Activated CD8-positive, alpha-beta memory T cell treated with anti-CD3 and anti-CD28 coated beads, Interleukin-2, amount 10 ng/mL, durations not matched to agents 7 days and 5 days (primary cell): ENCODE measurements at places on chromosomes 2 and 18.

GRCh38 chr2:10324095-10324832, 21.6 kb downstream of the HPCAL1 start:
- DNase-seq = no peak

- no peak for DNase-seq
These were observed at the start of gene AQP4 for GRCh38 chr18:26865557-26865956. TSS of gene AQP4 (minus strand) at chr18:26865707. CDS start at chr18:26865689, 18 bp downstream.

DNA sequence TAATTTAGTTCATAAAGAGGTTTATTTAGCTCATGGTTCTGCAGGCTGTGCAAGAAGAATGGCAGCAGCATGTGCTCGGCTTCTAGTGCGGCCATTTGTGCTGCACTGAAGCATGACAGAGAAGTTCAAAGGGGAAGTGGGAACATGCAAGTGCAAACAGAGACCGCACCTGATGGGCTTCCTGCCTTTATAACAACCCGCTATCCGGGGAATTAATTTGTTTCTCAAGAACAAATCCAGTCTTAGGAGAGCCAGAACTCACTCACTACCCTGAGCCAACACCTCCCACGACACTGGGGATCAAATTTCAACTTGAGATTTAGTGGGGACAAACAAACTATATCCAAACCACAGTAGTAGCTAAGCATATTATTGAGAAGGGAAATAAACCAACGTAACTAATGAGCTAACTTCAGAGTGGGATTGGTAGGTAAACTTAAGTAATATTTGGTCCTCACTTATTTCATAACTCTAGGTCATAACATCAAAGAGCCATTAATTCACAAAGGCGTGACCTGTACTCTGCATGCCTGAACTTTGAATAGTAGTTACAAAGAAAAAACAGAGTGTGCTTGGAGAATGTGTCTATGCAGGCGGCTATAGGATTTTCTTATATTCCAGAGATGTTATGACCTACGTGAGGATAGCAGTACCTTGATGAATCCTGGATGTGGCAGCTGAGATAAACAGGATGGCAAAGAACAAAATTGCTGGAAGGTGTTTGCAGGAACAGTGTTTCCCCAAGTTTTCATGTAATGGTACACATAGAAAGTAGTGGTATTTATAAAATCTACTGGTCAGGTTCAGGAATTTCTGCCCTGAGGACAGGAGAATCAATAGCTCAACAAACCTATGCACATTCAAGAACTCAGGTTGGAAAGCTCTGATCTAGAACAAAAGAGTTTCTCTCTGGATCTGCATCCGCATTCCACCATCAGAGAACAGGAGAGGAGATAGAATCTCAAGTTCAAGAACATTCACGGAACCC, 845.9 kb upstream of the ID2 start:
- DNase-seq = no peak

DNA sequence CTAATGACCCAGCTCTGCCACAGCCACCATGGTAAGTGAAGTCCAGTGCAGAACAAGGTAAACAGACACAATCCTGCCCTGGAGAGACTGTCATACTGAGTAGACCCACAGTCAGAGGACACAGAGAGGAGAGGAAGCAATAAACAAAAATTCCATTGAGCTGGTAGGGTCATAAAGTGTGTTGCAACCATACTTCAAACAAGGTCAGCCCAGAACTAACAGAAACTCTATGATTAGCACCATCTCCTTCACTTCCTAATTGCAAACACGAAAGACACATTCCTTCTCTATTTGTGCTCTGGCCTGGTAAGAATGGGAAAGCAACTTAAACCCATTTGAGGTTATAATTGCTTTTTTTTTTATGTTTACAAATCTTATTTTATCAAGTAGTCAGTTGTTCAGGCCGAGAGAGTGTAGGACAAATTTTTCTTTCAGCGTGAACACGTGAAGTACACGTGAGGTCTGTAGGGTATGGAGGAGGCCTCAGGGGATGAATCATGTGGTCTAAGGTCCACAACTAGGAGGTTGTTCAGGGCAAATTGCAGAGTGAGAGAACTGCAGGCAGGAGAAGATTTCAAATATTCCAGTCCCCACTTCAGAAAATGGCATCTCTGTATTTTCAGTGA, 71.4 kb upstream of the GLS start:
- DNase-seq = no peak

DNA sequence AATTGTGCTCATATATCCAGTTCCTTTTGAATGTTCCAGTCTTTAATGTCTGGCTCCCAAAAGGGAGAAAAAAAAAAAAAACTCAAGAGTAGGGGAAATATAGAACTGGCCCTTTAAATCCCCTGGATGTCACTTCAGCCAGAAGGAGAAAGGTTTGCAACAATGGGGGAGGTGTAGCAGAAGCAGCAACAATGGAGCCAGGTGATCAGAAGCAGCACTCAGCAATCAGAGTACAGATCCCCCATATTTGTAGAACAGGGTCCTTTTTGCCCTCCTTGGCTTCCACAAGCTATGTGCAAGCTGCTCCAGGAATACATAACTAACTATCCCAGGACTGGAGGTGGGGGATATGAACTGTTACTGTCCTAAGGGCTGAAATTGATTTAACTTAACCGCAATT, 25.8 kb upstream of the ZNF397 start:
- DNase-seq = no peak

DNA sequence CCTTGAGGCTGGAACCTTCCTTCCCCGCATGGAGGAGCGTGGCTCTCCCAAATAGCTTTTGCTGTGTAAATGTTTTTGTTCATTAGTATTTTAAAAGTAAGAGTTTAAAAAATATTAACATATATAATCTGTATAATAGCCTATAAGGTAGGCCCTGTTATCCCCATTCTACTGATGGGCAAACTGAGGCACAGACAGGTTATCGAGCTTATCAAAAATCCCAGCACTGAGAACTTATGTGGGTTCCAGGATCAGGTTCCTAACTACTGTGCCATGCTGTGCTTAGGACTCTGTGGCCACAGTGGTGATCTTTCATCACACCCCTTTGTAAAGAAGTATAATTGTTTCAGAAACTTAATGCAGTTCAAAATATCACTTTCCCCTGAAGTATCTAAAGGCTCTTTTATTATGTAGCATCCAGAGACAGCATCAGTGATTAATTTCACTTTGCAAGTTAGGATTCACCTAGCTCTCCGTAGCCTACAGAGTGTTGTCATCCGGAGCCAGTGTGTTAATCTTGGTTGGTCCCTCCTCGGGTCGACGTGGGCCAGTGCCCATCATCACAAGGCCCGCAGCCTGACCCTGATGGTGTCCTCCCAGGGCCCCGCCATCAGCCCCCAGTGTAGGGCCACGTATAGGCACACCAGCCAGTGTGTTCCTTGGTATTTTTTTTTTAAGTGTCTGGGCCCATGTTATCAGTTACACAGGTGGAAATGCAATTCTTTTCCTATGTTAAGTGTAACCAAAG, 28.7 kb downstream of the CABLES1 start:
- DNase-seq = no peak

- DNase-seq = no peak
These were observed 344.8 kb downstream of the TGIF1 start for GRCh38 chr18:3794537-3795348.

GRCh38 chr2:19176977-19177376, 181.4 kb downstream of the OSR1 start:
- DNase-seq = no peak

GRCh38 chr2:240889601-240890560, 6.1 kb downstream of the MAB21L4 start:
- DNase-seq = no peak

- DNase-seq = no peak
These were observed 62.1 kb downstream of the RMDN2 start for GRCh38 chr2:37987098-37987775.

DNA sequence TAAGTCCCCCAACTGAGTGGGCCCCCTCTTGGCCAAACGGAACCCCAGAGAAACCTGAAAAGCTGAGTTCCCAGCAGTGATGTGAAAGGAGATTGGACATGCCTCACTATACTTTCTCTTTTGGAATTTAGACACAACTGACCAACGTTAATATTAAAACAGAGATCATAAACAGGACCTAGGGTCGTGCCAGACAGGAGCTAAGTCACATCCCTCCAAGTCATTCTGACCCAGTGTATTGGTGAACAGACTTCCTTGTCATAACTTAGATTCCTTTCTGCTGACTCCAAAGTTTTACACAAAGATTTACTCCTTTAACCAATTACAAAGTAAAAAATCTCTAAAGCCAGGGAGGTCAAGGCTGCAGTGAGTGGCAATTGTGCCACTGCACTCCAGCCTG, 46.9 kb downstream of the UXS1 start:
- no peak for DNase-seq

DNA sequence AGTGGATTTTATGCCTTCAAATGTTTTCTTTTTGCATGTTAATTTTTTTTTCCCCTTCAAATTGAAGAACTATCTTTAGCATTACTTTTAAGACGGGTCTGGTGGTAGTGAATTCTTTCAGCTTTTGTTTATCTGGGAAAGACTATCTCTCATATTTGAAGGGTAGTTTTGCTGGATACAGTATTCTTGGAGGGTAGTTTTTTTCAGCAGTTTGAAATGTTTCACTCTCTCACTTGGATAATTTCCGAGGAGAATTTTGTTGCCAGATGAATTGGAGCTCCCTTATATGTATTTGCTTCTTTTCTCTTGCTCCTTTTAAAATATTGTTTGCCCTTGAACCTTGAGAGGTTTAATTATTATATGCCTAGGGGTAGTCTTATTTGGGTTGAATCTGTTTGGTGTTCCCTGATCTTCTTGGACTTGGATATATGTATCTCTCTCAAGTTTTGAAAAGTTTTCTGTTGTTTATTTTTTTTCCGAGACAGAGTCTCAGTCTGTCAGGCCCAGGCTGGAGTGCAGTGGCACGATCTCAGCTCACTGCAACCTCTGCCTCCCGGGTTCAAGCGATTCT, 15.5 kb downstream of the TTLL4 start:
- DNase-seq = no peak

DNA sequence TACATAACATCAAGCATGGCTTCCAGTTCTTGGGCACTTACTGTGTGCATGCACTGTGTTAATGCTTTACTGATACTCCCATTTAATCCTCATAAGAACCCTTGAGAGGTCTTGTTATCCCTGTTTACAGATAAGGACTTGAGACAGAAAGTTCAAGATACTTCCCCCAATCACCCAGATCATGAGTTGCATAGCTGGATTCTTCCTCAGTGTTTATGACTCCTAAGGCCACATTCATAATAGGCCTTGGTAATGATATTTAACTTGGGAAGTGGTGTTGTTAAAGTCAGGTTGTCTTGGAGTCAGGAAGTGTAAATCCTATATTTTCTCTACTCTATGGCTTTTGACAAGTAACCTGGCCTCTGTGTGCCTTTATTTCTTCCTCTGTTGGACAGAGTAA, 22.7 kb downstream of the NOSTRIN start:
- DNase-seq = no peak

DNA sequence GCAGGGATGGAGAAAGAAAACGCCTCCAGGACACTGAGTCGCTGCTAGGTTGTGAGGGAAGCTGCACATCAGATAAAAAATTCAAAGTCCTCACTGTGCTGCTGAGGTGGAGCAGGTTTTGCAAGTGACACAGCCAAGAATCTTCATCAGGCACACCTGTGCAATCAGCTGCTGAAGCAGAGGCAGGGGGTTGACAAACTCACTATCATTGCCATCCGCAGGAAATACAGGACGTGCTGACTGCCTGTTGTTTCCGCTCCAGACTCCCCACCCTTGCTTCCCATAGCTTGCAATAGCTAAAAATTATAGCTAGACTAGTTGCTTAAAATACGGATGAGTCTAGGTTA, 147.8 kb upstream of the FHL2 start:
- DNase-seq = peak; percentile 37

DNA sequence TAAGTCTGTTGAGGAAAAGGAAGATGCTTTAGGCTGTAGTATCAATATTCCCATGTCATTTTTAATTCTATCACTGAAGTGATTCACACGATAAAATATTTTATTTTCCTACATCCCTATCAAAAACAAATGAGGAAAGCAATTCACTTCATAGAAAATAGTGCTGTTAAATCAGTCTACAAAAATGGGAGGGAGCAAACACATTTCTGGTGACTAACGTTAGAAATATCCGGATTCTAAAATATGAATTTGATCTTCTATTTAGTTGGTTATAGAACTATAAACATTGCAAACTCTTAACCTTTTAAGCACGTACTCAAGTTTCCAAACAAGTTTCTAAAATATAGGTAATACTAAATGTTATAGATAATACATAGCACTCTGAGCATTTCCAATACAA, 20.8 kb downstream of the ATF2 start:
- DNase-seq = no peak

DNA sequence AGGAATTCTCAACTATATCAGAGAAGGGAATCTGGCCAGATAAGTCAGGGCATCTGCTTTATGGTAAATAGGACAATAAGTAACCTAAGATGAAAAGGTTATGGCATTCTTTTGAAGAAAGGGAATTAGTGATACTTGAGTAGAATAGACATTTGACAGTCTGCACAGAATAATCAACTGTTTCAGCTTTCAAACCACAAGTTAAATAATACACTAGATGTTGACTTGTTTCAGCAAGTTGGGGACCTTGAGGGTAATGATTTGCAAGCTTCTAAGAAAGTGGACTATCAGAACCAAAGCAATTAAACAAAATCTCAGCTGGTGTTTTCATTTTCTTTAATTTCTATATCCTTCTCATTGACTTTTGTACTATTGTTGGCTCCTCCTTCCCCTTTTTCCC, 54.5 kb downstream of the SLC39A10 start:
- no peak for DNase-seq

DNA sequence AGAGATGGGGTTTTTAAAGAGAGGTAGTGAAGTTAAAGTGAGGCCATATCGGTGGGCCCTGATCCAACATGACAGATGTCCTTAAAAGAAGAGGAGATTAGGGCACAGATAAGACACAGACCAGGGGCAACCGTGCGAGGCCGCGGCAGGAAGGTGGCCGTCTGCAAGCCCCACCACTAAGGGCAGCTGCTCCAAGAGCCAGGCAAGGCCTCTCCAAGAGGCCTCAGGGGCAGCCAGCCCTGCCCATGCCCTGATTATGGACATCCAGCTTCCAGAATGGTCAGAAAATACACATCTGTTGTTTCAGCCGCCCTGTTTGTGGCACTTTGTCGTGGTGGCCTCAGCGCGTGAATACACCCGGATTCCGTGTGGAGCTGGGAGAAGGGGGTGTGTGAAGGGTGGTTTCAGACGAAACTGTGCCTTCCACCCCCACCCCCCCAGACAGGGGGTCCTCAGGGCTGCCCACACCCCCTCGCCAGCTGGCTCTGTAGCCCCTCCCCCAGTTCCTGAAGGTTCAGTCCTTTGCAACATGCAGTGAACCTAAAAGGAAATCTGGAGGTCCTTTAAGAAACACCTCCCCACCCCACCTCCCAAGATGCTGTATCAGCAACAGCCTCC, 74.1 kb upstream of the SMAD7 start:
- DNase-seq = peak; percentile 40

DNA sequence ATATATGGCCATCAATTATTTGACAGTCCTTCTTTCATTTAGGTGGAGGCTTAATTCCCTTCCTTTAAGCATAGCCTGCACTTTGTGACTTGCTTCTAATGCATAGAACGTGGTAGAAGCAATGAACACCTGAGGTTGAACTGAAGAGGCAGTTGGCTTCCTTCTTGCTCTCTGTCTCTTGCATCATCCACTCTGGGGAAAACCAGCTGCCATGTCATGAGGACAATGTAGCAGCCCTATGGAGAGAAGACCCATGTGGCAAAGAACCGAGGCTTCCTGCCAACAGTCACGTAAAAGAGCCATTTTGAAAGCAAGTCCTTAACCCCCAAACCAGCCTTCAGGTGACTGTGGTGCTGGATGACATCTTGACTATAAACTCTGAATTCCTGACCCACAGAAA, 46.8 kb downstream of the ATOH8 start:
- no peak for DNase-seq
